ENCODE measurements at places on chromosomes 12 and 14.

- DNase-seq: no peak
Observed at GRCh38 chr14:72387726-72388125, 455.5 kb downstream of the RGS6 start.

- DNase-seq: no peak
Observed at GRCh38 chr14:50529288-50530179, 2.8 kb downstream of the MAP4K5 start.

DNA sequence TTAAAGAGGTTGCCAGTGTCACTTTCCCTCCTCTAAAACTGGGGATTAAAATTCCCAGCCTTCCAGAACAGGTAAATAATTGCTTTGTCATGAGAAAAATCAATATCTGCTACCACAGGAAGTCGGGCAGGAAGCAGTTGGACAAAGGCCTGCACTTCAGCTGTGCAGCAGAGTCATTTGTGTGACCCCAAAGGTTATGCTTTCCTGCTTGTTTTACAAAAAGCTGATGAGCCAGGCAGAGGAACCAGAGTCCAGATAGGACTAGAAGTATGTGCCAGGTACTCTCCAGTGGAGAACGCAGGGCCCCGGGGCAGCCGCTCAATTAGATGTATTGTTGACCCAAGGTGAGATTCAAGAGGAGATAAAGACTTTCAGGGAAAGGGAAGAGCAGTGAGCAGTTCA, 117.1 kb upstream of the FRMD6 start:
- DNase-seq: peak; percentile 20

DNA sequence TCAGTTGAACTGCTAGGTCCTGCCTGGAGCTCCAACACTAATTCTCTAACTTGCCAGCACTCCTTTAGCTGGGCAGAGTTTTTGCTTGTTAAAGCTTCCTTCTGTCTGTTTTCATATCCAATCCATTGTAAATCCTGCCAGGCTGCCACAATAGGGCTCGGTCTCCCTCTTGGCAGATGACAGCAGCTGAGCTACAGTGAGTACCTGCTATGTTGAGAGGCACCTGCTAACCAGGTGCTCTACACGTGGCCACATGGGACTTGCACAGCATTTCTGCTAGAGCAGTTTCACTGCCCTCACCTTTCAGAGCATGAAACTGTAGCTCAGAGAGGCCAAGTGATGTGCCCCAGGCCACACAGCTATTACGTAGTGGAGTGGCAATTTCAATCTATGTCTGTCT, 106.6 kb upstream of the NOS1 start:
- no peak for DNase-seq

GRCh38 chr14:22726012-22726411, 40.5 kb upstream of the OXA1L start:
- no peak for DNase-seq

DNA sequence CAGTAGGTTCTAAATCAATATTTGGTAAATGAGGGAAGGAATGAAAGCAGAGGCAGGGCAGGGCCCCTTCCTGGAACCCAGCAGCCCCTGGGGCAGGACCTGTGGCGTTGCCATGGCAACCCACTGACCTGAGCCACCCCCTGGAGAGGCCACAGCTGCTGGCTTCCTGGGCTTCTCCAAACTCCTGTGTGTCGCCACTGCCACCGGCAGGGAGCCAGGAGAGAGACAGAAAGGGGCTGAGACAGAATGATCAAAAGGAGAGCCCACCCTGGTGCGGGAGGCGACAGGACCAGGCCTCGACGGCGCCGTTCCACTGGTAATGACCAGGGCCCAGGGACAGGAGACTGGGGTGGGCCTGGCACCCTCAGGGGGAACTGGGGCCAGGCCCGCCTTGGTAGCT, 18.2 kb downstream of the RFX4 start:
- DNase-seq: peak; percentile 63

GRCh38 chr12:132151145-132151765, 7.0 kb downstream of the NOC4L start:
- no peak for DNase-seq

DNA sequence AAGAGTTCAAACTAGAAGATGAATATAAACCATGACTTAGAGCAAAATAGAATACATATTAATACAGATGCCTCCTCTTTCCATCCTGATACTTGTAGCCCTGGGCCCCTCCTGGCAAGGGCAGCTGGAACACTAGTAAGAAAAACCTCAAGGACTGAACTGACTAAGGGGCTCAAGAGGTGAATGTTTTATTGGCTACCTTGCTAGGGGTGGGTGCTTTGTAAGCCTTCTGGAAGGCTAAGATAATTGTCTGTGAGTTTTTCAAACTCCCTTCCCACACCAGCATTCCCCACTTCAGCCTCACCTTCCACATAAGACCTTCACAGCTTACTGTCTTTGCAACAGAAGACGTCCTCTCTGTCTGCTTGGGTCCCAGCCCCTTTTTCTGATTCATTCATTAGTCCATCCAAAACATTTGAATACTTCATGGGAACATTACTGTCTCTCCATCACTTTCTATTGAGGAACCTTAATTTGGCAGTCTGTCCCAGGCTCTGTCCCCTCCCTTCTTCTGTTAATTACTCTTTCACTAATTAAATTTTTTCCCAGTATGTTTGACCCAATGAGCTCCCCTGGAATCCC, 1.1 kb upstream of the MARCHF9 start:
- DNase-seq: no peak

- peak; percentile 32 for DNase-seq
Observed at GRCh38 chr12:12533238-12533829, 29.3 kb downstream of the DUSP16 start.

- no peak for DNase-seq
Observed at GRCh38 chr12:112833939-112834338, 42.4 kb downstream of the RPH3A start.

DNA sequence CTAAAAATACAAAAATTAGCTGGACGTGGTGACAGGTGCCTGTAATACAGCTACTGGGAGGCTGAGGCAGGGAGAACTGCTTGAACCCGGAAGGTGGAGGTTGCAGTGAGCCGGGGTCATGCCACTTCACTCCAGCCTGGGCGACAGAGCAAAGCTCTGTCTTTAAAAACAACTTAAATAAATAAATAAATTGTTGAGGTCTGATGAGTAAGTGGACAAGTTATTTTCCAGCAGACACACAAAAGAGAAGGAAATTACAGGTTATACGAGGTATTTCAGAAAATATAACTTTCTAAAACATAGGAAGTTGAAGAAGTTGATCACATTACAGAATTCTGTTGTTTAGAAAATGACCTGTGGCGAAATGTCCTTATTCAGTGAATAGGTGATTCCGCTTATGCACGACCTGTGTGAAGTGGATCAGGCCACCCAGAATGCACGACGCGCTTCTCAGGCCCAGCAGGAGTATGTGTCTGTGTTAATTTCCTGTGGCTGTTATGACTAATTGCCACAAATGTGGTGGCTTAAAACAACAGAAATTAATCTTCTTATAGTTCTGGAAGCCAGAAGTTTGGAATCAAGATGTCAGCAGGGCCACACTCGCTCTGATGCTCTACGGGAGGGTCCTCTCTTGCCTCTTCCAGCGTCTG, 38.1 kb downstream of the P2RX7 start:
- no peak for DNase-seq

- DNase-seq: no peak
Observed at GRCh38 chr12:54164387-54165145, 24.2 kb downstream of the SMUG1 start.

GRCh38 chr12:30420561-30420960, 275.1 kb downstream of the IPO8 start:
- DNase-seq: no peak

- peak; percentile 28 for DNase-seq
Observed at GRCh38 chr12:42143452-42144157, 1.1 kb downstream of the GXYLT1 start.

DNA sequence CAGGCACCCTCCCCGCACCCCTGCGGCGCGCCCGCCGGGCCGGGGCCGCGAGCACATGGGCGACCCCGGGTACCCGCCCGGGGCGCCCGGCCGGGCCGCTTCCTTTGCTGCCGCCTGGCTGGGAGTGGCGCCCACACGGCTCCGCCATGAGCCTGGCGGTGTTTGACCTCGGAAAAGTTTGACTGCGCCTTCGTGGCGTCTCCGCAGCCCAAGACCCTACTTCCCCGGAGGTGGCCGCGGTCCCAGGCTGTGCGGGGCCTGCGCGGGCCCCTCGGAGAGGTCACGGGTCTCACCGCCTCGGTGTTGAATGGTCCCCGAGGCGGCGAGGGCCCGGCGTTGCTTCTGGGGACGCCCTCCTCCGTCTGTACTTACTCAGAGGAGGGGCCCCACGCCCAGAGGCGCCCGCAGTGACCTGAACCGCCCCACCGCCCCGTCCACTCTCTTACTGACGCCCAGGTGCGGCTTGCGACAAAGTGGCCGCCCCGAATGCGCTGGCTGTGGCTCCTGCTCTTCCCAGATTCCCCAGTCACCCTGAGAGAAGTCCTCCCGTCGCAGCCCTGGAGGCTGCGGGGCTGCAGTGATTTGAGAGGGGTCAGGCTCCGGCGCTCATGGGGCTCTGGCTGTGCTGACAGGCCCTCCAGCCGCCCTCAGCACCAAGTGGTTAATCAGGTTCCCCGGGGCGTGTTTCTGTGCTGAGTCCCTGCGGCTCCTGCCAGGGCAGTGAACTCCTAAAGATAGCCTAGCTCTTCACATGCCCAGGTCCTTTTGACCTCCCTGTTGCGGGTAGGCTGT, 5.8 kb downstream of the KMT5A start:
- DNase-seq: no peak

DNA sequence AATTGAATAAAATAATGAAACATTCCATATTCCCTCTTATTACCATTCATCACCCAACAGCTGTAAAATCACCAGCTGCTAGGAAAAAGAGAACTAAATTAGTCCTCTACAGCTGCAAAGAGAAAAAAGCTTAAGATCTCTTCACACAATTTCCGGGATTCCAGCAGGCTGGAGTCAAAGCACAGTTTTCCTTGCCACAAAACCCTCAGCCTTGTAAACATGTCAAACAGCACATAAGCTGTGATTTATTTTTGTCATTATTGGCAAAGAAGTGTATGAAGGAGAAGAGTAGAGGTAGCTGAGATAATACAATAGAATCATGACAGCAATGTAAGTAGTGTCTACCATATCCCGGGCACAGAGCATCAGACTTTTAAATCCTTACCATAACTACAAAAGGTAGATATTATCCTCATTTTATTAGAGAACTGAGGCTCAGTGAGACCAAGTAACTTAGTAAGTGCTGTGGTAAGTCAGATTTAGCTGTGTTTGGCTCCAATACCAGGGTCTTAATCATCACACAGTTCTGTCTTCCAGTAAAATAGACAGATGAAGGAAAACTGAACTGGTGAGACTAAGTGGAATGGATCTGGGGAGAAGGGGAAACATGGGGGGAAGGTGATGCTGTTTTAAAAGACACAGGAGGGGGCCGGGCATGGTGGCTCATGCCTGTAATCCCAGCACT, 57.3 kb downstream of the NTN4 start:
- DNase-seq: no peak

DNA sequence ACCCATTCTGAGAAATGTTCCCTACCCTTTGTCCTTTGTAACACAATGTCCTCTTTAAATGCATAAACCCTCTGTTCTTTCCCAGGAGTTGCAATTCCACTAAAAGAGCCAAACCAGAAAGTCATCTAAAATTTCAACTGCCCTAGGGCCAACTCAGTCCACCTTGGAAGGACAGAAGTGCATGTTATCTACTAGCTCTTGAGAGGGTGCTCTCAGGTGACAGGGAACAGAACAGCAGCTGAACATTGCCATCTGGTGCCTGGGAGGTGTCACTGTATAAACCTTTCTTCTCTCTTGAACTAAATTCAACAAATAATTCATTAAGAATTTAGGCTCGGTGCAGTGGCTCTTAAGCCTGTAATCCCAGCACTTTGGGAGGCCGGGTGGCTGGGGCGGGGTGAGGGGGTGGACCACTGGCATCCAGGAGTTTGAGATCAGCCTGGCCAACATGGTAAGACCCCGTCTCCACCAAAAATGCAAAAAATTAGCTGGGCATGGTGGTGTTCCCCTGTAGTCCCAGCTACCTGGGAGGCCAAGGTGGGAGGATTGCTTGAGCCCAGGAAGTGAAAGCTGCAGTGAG, 10.3 kb upstream of the FERMT2 start:
- peak; percentile 40 for DNase-seq

DNA sequence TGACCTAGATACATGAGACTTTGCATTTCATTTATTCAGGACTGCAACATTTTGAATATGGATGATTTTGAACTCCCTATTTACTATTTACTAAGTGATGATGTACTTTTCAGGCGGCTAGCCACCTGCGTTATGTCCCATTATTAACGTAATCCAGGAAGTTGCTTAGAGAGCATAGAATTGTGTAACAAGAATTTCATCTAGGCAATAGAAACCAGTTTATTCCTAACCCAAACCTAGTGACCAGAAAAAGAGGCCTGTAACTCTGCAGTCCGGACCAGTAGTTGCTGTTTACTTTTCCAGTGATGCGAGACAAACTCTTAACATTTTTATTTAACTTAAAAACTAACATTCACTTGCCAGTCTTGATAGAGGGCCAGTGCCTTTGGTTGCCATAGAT, 12.3 kb downstream of the NUDT4 start:
- no peak for DNase-seq

DNA sequence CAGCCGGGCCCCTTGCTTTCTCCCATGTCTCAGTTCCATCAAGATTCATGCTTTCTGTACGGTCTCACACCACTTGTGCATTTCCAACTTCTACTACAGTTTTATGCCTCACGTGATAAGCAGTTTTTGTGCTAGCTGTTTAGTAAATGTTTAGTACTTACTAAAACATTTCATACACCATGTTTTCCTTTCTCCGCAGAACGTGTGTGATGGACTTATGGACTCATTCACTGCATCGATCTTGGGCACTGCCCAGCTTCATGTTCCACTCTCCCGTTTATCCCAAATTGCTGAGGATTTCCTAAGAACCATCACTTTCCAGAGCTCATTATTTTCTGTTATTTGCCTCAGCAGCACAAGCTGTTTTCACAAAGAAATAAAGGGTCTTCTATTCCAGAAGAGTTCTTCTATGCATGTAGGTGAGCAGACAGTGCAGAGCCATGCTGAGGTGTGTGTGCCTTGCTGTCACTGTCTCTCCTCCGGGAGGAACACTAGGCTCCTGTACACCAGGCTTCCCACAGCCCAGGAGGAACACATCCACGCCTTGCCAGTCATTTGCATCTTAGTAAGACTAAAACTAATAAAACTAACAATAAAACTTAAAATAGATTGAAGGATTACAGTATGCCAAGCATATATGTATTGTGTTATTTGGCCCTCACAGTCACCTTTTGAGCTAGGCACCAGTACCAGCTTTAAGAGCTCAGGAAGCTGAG, 90.3 kb upstream of the EEA1 start:
- DNase-seq: no peak

DNA sequence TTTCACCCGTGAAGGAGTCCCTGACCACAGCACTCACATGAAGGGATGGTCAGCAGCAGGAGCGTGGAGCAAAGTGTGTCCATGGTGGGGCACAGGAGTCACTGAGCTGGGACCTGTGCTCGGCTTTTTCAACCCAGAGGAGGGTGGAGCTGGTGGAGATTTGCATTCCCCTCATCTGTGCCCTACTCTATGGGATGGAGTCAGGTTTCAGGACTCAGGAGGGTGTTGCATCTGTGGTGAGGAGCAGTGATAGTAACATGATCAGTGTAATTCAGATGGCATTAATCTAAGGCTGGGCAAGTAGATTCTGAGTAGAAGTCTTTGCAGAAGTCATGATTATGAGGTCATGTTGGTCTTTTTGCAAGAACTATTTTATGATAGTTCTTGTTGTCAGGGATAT, 511.9 kb downstream of the TMEM121 start:
- no peak for DNase-seq

GRCh38 chr14:63647696-63648410, 6.2 kb upstream of the WDR89 start:
- no peak for DNase-seq

- no peak for DNase-seq
Observed at GRCh38 chr12:23333938-23334337, 615.5 kb downstream of the SOX5 start.
